ENCODE measurements at places on chromosomes 16 and 17.
A peak's percentile ranks its signal among the peaks of the same experiment; 100 is the strongest.

GRCh38 chr16:51107742-51108141 is 43.3 kb downstream of the SALL1 start:
- no peak for DNase-seq

DNA sequence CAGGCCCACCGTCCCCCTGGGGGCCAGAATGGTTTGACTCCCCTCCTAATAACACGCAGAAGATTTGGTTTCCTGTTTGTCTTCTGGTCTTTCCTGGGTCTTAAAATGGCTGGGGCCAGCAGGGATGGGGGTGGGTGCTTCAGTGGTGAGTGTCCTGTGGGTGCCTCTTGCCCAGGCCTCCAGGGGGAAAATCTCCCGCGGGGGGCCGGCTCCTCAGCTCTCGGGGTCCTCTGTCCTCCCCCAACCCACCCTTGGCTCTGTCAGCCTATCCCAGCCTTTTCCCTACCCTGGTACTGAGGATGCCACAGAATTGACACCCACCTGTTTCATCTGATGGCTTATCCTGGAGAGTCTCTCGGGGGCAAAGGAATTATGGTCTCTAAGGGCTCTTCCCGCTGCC is 23.8 kb upstream of the SDR42E2 start:
- no peak for DNase-seq

DNA sequence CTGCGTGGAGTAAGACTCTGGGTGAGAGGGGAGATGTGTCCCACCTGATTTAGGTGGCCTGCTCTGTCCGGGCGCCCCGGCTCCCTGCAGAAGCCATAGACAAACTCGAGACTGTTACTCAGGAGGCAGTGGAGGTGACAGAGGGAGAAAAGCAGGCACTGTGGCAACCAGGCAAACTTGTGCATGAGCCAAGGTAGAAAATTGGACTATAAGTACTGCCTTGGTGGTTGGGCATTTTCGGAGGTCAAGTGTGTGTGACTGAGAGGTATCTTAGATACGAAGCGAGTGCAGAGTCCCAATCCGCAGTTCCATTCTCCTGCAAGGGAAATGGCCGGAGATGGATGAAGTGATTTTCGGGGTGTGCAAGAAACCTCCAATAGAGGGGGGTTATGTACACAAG is 27.1 kb upstream of the SPACA3 start:
- no peak for DNase-seq

- no peak for DNase-seq
These were observed at the start of gene CPNE2 for GRCh38 chr16:57091975-57092785. Gene CPNE2, plus strand, starts transcription at chr16:57092583. Its CDS starts 18,160 bp downstream, at chr16:57110743.

- DNase-seq = no peak
These were observed 762.0 kb downstream of the KCNJ18 start for GRCh38 chr17:22454070-22454999.

DNA sequence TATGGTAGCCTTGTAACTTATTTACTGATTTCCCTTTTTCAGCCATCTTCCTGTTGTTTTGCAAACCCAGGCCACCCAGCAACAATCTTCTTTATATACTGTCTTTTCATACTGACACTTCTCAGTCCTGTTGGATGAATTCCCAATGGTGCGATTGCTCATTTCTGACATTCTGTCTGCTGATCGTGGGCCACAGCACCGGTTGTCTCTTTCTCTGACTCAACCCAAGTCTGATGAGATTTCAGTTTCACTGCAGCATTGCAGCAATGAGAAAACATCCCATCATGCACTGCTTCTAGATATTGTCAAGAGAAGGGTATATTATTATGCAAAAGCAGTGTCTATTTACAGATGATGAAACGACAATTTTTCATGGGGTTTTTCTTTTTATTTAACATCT is 349.2 kb upstream of the HSBP1 start:
- DNase-seq = no peak

- no peak for DNase-seq
These were observed 12.8 kb upstream of the AKTIP start for GRCh38 chr16:53515811-53516210.

DNA sequence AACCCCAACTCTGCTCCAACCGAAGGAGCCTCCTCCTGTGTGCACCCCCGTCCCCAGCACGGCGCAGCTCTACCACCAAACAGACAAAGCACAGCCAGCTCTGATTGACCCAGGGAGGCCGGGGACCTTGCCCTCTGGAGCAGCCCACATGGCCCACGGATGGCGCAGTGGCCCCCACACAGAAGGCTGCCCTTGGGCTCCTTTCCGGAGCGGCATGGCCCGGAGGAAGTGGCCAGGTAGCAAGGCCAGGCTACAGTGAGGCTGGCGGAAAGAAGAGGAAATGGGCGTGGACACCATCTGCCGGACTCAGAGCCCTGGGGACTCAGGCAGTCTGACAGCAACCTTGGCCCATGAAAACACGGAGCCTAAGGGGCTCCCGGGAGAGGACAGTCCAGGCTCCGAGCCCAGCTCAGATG is 19.9 kb upstream of the ZC3H18 start:
- peak; percentile 73 for DNase-seq

- peak; percentile 91 for DNase-seq
These were observed 558 bp downstream of the SOX15 start for GRCh38 chr17:7589204-7589868.

- no peak for DNase-seq
These were observed 4.6 kb downstream of the SEC14L5 start for GRCh38 chr16:4962716-4963115.

DNA sequence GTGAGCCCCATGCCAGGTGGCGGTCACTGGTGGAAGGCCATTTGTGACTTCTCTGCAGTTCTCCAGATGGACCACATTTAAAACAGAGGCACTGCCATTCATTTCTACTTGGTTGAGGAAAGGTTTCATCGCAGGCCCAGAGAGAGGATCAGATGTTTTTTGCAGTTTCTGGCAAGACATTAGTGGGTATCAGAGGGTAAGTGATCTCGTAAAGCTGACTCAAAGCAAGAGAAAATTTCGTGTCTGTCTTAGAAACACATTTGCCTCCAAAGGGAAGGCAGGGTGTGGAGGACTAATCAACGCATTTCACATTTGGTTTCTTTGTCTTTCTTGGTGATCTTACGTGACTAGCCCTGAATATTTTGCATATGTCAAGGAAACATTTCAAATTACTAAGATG is 81.8 kb downstream of the PRKCB start:
- DNase-seq = no peak

- no peak for DNase-seq
These were observed 2.7 kb upstream of the KCNJ18 start for GRCh38 chr17:21689604-21690003.

DNA sequence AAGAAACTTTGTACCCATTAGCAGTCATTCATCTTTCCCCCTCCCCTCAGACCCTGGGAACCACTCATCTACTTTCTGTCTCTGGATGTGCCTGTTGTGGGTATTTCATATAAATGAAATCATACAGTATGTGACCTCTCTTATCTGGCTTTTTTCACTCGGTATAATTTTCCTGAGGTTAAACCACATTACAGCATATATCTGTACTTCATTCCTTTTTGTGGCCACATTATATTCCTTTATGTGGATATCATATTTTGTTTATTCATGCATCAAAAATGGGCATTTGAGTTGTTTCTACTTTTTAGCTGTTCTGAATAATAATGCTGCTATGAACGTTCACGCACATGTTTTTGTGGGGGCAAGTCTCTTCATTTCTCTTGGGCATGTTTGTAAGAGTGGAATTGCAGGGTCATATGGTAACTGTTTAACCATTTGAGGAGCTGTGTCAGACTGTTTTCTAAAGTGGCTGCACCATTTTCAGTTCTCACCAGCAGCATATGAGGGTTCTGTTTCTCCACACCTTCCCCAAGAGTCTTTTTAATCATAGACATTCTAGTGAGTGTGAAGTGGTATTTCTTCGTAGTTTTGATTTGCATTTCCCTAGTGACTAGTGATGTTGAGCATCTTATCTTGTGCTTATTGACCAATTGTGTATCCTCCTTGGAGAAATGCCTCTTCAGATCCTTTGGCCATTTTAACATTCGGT is 3.8 kb downstream of the SNX29 start:
- DNase-seq = no peak

GRCh38 chr16:73083271-73083670 is 35.3 kb upstream of the ZFHX3 start:
- no peak for DNase-seq

DNA sequence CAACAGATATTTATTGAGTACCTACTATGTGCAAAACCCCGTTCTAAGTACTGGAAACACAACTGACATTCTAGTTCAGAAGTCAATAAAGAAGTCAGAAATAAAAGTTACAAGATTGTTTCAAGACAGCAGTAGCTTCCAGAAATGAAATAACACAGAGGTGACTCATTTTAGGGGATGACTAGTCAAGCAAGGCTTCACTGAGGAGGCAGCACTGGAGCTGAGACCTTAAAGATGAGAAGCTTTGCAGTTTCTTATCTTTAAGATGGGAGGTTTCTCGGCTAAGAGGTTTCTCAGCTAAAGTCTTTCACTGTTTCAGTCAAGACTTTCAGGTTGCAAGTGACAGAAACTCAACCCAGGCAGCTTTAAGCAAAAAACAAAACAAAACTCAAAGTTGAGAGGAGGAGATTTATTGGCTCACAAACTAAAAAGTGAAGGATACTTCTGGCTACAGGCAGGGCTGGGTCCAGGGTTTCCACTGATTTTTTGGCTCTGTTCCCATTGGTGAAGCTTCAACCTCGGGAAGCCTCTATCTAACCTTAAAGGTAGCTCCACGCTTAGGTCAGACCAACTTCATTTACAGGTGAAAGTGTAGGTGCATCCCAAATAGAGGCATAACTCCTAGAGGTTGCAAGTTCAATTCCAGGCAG is 7.4 kb upstream of the MMP2 start:
- DNase-seq = no peak

- DNase-seq = no peak
These were observed 13.6 kb downstream of the KATNB1 start for GRCh38 chr16:57749101-57749692.

GRCh38 chr17:21218101-21218500 is 4.1 kb upstream of the TMEM11 start:
- no peak for DNase-seq

DNA sequence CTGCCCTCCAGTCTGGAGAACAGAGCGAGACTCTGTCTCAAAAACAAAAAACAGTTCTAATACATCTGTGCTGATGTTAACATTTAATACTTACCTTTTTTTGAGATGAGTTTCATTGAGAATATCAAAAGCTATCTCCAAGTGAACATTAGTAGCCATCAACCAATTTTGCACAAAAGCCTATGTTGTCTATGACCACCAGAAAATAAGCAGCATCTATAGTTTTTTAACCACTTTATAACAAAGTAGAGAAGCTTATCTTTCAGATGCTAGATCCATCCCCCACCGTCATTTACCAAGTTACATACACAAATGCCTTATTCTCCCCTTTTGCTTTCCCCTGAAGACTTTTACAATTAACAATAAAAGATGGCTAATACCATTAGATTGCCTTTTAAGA is 4.1 kb downstream of the SRSF1 start:
- no peak for DNase-seq

DNA sequence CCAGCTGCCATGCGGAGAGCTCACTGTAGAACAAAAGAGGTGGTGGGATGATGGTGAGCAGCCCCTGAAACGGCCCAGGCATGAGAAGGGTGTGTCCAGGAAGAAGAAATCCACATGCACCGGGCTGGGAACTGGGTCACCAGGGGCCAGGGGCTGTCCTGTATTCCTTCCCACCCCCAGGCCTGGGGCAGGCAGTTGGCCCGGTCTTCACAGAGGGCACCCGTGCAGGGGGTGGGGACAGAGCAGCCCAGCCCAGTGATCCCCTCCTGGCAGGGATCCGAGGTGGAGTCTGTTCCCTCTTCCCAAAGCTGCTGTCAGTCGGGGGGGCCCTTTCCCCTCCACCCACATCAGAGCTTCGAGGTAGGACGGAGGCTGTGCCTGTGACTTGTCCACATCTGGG is 9.2 kb downstream of the HS3ST6 start:
- DNase-seq = no peak

DNA sequence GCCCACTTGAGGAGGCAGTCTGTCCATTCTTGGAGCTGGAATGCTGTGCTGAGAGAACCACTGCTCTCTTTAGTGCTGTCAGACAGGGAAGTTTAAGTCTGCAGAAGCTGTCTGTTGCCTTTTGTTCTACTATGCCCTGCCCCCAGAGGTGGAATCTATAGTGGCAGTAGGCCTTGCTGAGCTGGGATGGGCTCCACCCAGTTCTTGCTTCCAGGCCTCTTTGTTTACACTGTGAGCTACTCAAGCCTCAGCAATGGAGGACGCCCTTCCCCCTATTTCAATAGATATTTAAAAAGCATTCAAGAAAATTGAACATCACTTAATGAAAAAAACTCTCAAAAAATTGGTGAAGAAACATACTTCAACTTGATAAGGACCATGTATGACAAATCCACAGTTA is 313.5 kb downstream of the PHKB start:
- no peak for DNase-seq

GRCh38 chr16:88903267-88903666 is 36.8 kb upstream of the PABPN1L start:
- DNase-seq = no peak

- no peak for DNase-seq
These were observed 1.2 kb upstream of the ABCA3 start for GRCh38 chr16:2341456-2342447.
